Osteocyte (in vitro differentiated cells): ENCODE measurements at places on chromosomes 4 and X.

GRCh38 chr4:153789741-153790499, 1.0 kb upstream of the SFRP2 start:
- DNase-seq = no peak

DNA sequence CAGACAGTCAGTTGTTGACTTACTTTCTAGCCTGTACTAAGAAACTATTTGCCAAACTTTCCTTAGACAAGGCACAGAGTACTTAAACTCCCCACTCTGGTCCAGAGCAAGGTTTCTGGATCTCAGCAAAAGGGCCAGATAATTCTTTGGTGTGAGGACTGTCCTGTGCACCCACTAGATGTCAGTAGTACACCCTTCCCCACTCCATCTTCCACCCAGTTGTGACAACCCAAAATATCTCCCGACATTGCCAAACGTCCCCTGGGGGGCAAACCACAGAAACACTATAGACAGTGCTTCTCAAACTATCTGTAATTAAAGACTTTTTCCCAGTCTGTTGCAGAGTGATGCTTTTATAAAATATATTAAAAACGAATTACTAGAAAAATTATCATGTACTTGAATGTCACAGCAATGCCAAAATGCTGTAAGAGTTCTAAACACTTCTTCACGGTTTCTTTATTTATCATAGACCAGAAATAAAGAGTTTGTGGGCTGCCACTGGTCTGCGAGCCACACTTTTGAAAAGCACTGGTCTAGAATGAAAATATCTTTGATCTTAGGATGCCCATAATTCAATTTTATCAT, 203.5 kb downstream of the PRDM5 start:
- no peak for DNase-seq

DNA sequence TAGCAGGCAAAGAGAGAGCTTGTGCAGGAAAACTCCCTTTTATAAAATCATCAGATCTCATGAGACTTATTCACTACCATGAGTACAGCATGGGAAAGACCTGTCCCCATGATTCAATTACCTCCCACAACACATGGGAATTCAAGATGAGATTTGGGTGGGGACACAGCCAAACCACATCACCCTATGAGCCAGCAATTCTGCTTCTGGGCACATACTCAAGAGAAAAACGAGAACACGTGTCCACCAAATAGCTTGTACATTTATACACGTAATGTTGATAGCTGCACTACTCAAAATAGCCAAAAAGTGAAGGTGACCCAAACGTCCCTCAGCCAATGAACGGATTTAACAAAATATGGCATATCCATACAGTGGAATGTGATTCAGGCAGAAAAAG, 94.5 kb upstream of the DHRSX start:
- no peak for DNase-seq

DNA sequence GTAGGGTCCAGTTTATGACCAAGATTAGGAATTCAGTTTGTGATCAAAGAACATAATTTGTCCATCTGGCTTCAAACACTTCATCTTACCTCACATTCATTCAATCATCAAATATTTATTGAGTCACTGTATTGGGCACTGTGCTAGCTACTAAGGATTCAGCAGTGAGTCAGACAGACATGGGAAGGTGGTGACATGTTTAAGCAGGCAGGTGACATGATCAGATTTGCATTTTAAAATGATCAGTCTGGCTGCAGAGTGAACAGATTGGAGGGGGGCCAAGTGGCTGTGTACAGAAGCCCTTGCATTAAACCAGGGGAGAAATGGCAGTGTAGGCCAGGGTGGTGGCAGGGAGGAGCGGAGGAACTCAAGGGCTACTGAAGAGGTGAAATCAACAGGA, 25.1 kb upstream of the APLN start:
- DNase-seq = peak; percentile 23

- no peak for DNase-seq
Measured at GRCh38 chr4:140298001-140298400, 75.4 kb upstream of the SCOC start.

- DNase-seq = no peak
Measured at GRCh38 chr4:127400731-127401346, 231.9 kb upstream of the INTU start.

GRCh38 chr4:94660614-94661013, 97.1 kb upstream of the BMPR1B start:
- no peak for DNase-seq

GRCh38 chr4:151690164-151690870, 70.5 kb downstream of the GATB start:
- no peak for DNase-seq

- DNase-seq = no peak
Measured at GRCh38 chr4:26319949-26320537, 771 bp upstream of the RBPJ start.

- no peak for DNase-seq
Measured at GRCh38 chr4:6641164-6641970, 882 bp downstream of the MRFAP1 start.

DNA sequence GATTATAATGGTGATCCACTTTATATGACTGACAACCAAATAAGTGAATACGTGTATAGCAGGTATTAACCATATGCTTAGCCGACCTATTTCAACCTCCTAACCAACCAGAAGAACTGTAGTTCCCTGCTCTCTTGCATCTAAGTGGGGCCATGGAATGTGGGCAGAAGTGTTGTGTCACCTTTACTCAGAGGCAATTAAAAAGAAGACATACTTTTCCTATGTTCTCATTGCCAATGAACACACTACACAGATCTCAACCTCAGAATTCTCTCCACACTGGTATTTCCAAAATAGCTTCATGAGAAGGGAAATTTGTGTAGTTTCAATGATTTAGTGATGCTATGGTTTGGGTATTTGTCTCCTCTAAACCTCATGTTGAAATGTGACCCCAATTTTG, 3.2 kb upstream of the NFKB1 start:
- DNase-seq = no peak

DNA sequence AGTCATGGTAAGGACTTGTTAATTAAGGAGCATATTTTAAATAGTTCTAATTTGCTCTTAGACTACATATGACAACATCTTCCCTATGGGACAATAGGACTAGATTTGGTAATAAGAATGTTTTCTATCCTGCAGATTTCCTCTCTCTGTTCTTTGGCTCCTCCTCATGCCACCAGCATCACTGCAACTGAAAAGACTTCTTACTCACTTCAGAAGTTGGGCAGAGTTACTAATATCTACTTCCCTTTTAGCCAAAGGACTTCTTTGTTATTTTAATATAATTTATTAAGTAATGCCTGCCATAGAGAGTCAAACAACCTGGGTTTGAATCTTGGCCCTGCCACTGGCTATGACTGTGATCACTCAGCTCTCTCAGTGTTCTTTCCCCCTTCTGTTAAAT, 16.4 kb downstream of the MMAA start:
- DNase-seq = no peak

GRCh38 chr4:113419631-113420030, 341.9 kb downstream of the CAMK2D start:
- no peak for DNase-seq

- DNase-seq = no peak
Measured at GRCh38 chrX:39762266-39762841, 335.4 kb downstream of the BCOR start.

- DNase-seq = no peak
Measured at GRCh38 chr4:37825968-37826294, 555 bp upstream of the PGM2 start.

GRCh38 chr4:155820887-155821518, 45.1 kb downstream of the ASIC5 start:
- DNase-seq = no peak

DNA sequence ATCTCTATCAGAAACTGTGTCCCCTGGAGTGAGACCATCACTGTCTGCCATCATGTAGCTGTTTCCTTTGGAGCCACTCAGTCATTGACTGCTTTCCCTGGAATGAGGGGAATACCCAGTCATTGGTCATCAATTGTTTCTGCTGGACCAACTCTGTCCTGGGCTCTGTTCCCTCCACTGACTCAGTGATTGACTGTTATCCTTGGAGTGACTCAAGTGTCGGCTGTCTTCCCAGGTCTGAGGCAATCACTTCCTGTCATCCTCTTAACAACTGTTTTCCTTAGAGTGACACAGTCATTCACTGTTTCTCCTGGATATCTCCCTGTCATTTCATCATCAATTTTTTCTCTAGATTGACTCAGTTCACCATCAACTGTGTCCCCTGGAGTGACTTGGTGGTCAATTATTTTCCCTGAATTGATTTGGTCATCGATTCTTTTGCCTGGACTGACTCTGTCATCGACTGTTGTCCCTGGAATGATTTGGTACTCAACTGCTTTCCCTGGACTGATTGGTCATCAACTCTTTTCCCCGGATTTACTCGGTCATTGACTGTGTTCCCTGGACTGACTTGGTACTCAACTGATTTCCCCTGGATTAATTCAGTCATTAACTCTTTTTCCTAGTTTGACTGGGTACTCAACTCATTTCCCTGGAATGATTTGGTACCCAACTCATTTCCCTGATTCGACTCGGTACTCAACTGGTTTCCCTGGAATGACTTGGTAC, 327.9 kb upstream of the VCX start:
- DNase-seq = no peak

- no peak for DNase-seq
Measured at GRCh38 chr4:170697845-170698244, 608.1 kb upstream of the AADAT start.

DNA sequence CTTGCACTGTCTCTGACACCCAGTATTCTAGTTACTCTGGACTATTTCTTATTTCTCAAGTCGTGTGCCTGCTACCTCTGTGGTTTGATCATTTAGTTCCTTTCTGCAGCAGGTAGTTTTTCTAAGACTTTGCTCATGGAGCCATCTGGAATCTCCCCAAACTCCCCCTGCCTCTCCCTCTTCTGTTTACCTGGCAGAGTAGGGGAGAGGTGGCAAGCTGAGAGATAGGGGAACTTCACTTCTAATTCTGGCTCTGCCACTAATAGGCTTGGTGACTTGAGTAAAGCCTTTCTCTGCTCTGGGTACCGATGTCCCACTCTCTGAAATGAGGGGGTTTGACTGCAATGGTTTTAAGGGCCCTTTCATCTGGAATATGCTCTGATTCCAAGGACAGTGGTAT, 141.3 kb downstream of the CPEB2 start:
- DNase-seq = no peak
